ENCODE measurements at places on chromosomes 2 and 18.

DNA sequence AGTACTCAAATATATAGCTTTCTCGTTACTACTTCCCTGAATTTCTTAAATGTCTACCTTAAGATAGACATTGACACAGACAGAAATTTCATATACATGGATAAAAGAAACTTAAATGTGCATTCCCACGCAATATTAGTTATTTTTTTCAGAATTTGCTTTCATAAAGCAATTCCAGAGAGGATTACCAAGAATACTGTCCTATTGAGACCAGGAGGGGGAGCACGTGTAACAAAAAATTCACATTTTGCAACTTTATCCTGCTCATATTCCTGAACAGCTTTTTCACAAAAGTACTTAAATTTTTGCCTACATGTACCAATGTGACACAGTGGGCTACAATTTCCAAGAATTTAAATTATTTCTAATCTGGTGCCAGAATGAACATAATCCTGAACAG lies 30.7 kb upstream of the ERCC3 start:
- DNase-seq = no peak

DNA sequence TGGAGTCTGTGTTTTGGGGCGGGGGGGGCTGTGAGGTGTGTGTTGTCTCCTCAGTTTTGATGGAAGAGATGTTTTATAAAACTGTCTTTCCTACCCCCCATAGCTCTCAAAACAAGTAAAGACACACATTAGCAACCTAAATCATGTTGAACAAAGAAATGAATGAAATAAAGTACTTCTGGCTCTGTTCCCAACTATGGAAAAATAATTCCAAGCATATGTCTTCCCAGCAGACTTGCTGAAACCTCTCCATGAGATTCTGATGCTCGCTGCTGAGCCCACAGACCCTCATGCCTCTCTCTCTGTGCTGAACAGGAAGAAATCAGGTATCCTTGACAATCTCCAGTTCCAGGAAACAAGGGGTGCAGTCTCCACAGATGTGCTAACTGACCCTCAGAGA lies 226.7 kb upstream of the KLHL29 start:
- DNase-seq = no peak

GRCh38 chr2:8502316-8502715 lies 179.5 kb upstream of the ID2 start:
- DNase-seq = no peak

DNA sequence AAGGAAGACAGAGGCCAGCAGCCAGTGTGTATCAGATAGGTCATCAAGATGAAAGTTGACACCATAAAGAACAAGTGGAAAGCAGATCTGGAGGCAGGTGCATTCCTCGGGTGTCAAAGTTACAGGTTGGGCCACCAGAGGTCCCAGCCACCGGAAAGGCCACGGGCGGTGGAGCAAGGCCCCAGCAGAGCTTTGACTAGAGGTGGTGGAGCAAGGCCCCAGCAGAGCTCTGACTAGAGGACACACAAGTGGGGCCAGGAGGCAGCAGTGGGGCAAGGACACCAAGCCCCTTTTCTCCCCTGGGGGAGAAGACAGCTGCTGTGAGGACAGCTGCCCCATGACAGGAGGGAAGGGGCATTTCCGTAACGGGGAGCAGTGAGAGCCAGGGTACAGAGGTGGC lies 115.1 kb downstream of the GYPC start:
- no peak for DNase-seq

- DNase-seq = no peak
These were observed 237.0 kb upstream of the FOSL2 start for GRCh38 chr2:28155627-28156026.

DNA sequence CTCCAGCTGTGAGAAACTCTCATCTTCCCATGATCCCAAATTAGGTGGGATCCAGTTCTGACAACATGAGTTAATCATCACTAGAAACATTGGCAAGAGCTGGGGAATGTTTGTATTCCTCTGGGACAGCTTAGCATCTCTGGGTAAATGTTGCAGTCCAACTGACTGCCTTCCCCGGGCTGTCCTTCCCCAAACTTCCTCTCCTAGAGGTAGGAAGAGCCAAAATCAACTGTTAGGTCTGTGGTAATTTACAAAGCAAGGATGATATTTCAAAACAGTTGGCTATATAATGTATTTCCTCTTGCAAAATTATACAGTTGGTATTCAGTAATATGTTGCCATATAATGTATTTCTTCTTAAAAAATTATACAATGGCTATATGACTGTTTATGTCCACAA lies 148.5 kb downstream of the MGAT5 start:
- DNase-seq = no peak

GRCh38 chr18:49020129-49020528 lies 69.4 kb upstream of the SMAD7 start:
- DNase-seq = no peak

DNA sequence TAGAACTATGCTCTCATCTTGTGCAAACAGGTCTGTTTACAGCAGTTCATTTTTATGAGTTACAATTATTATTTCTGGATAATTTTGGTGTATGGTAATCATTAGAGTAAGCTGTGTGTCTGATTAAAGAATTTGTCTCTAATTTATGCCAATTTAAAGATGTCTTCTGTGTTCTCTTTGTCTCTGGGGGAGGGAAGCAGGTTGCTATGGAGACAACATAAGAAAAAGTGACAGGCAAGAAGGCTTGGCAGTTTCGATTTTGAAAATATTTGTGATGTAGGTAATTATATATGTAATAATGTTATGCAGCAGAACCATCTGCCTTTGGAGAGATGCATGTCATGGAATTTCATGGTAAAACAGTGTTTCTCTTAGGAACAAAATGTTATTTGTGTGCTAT lies 78.2 kb downstream of the SH3RF3 start:
- no peak for DNase-seq

- DNase-seq = no peak
These were observed 2180.6 kb upstream of the CELF4 start for GRCh38 chr18:39746201-39746600.

DNA sequence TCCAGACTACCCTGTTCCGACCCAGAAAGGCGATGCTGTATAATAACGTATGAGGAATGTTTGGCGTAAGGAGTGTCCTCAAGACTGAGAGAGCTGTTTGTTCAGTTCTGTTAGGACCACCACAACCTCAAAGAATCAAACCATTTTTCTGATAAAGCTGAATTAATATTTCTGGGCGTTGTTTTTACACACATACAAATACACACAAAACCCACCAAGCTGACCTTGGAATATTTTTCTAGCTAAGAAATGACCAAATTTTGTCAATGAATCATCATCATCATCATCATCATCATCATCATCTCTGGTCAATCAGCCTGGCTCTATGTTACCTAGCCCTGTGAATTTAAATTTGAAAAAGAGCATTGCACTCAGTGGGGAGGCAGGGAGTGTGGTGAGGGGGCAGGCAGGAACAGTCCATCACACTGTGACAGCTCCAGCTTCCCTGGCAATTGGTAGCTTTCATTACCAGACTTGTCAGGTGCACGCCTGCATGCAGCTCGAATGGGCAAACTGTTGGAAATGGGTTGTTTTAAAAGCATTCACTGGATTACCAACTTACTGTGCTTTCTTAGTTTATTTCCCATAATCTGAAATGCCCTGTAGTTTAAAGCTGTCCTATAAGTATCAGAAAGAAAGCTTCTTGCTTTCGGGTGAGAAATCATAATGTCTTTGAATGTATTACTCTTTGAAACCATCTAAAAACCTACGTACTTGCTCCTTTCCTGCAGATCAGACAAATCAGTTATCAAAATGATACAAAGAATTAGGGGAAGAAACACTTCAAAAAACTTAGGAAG lies 6.9 kb upstream of the POU3F3 start:
- DNase-seq = no peak

DNA sequence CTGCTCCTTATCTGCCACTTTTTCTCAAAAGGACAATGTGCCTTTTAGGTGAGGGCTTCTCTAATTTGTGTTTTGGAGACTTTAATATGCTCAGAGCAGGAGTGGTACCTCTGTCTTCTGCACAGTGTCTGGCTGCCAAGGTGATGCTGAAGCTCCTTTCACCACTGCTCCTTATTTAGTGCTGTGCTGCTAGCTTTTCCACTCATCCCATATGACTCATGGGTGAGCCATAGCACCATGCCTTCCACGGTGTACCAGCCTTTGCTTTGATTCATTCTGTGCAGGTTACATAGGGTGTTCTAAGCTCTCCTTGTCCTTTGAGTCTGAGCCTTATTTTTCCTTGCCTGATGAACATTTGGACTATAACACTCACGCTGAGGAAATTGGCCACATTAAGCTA lies 202.4 kb downstream of the ARL6IP6 start:
- DNase-seq = no peak

- DNase-seq = no peak
These were observed 259.6 kb downstream of the SS18 start for GRCh38 chr18:25830787-25831186.

GRCh38 chr2:105951384-105951694 lies 206.6 kb downstream of the NCK2 start:
- DNase-seq = no peak

GRCh38 chr18:12933327-12933726 lies 14.5 kb upstream of the SEH1L start:
- no peak for DNase-seq

DNA sequence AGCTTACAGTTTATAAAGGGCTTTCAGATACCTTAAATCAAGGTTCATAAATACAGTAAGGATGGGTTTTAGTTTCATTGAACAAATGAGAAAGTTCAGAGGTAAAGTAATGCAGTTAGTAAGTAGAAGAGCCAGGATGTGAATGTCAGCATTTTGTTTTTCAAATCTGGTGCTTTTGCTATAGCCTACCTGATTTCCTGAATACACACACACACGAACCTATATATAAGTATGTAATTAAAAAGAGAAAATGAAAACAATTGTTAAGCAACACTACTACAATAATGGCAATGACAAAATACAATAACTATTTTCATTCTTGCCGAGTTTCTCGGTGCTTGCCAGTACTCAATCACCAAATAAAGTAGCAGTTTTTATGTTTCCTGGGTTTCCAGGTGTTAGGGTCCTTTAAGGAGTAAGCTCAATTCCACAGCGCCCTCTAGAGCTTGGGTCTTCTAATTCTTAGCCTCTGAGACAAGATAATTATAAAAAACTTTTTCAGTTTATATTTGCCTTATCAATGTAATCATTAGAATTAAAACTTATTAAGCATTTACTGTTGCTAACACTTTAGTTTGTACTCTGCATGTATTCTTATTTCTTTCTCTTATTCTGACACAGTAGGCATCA lies 512.9 kb upstream of the ACVR2A start:
- DNase-seq = peak; percentile 7

GRCh38 chr18:58005011-58005410 lies 39.0 kb upstream of the NEDD4L start:
- DNase-seq = no peak

- DNase-seq = no peak
These were observed 19.3 kb downstream of the SOWAHC start for GRCh38 chr2:109633284-109633961.

DNA sequence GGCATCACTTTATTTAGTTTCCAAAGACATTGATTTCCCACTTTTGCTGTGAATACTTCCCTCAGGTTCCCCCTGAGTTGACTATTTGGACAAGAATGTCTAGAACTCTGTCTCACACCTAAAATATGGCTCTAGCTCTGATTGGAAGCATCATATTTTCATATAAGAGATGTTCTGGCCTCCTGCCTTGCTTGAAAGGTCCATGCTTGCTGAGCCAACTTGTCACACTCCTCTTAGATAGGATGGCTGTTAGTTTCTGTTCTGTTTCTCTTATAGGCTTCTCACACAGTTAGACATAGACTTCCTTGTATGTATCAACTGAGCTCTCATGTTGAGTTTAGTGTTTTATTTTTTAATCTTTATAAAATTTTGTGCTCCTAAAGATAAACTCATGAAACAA lies 87.1 kb downstream of the CNTNAP5 start:
- no peak for DNase-seq

DNA sequence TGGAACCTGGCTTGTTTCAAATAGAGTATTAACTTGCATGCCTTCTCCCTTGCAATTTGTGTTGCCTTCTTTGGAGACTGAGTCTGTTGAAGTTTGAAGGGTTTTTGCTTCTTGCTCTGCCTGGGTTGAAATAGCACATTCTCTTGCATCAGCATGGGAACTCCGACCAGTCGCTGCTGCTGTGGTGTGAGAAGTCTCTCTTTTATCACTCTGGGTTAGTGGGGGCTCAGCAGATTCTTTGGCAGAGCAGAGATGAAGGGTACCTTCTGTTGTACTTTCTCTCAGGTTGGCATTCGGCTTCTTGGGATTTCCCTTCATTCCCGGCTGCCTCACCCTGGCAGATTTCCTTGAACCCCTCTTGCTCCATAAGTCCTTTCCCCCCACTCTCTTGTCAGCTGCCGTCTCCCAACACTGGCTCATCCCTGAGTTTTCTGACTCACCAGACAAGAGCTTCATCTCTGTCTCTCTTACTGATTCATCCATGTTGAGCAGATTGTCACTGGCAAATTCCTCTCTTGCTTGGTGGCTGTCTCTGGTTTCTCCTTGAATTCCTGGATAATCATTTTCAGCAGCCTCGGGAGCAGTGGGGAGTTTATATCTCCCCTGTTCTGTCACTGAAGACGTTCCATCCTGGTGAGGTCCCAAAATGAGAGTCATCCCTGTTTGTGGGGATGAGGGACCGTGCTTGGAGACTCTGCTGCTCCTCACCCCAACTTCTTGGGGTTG lies 49.9 kb downstream of the ALPK2 start:
- no peak for DNase-seq

DNA sequence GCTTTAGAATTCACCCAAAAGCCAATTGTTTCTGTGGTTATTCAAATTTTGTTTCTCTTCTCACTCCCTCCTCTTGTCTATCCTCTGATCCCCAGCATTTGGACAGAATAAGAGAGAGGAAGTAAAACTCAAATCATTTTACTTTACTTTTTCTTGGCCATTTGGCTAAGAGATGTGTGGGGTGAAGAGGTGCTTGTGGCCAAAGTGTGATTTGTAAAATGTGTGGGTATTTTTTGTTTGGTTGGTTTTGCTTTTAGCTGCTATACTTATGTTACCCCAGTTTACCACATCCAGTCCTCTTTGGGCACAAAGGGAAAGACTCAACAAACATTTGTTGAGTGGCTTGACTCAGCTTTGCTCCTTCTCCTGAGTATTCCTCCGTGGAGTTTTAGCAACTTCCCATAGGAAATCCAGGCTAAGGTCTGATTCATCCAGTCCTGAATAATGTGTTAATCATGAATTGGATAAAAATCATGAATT lies 109.1 kb upstream of the CYP1B1 start:
- no peak for DNase-seq

DNA sequence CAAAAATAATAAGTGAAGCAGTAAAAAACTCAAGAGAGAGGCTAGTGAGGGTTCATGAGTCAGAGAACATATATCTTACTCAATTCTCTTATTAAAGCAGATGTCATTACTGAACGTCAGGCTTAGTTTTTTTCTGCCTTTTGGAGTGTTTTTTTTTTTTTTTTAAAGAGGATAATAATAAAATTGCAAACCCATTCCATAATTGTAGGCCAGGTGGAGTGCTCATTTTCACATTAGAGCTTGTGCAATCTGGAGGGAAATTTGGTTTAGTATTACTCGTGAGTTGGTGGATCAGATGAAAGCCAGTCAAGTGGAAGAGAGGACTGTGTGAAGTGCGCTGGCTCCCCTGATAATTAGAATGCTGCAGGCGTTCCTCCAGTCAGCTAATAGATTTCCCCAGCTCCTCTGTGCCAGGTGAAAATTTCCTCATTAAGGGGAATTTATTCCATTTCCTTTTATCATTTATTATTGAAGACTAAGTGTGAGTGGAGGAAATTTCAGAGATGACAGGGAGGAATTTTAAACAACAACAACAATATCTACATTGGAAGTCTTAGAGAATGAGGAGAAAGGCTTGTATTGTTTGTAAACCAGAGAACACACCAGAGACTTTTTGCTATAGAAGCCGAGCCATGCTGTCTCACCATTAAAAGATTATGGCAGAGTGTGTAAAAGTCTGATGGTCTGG lies 74.6 kb downstream of the CPS1 start:
- no peak for DNase-seq
